ENCODE measurements at places on chromosomes 16 and 17. TPM values are rescaled to one million over a fixed set of nuclear protein-coding genes. Genes with fewer than 3 reads are reported as not detected.
A peak's percentile ranks its signal among the peaks of the same experiment; 100 is the strongest.

GRCh38 chr17:72137161-72137560 lies 16.3 kb downstream of the SOX9 start:
- DNase-seq: no peak

DNA sequence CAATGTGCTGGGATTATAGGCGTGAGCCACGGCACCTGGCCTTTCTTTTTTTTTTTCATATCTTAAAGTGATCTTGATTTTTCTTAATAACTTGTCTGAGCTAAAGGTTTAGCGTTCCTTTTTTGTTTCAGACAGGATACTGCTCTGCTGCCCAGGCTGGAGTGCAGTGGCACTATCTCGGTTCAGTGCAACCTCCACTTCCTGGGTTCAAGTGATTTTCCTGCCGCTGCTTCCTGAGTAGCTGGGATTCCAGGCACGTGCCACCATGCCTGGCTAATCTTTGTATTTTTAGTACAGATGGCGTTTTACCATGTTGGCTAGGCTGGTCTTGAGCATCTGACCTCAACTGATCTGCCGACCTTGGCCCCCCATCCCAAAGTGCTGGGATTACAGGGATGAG lies 4.0 kb downstream of the RUSF1 start:
- DNase-seq: no peak

GRCh38 chr17:78358538-78359320 lies 1.1 kb downstream of the SOCS3 start:
- no peak for DNase-seq

GRCh38 chr16:79278506-79278905 lies 322.0 kb downstream of the MAF start:
- peak; percentile 42 for DNase-seq

- DNase-seq: no peak
These were observed 37.7 kb downstream of the DNAH2 start for GRCh38 chr17:7755095-7755890.

GRCh38 chr17:79800325-79801155 lies 3.7 kb upstream of the CBX8 start:
- DNase-seq: peak; percentile 68

- no peak for DNase-seq
These were observed 19.0 kb upstream of the KLHDC4 start for GRCh38 chr16:87784812-87785211.

GRCh38 chr16:47787696-47788095 lies 326.6 kb downstream of the PHKB start:
- DNase-seq: no peak

DNA sequence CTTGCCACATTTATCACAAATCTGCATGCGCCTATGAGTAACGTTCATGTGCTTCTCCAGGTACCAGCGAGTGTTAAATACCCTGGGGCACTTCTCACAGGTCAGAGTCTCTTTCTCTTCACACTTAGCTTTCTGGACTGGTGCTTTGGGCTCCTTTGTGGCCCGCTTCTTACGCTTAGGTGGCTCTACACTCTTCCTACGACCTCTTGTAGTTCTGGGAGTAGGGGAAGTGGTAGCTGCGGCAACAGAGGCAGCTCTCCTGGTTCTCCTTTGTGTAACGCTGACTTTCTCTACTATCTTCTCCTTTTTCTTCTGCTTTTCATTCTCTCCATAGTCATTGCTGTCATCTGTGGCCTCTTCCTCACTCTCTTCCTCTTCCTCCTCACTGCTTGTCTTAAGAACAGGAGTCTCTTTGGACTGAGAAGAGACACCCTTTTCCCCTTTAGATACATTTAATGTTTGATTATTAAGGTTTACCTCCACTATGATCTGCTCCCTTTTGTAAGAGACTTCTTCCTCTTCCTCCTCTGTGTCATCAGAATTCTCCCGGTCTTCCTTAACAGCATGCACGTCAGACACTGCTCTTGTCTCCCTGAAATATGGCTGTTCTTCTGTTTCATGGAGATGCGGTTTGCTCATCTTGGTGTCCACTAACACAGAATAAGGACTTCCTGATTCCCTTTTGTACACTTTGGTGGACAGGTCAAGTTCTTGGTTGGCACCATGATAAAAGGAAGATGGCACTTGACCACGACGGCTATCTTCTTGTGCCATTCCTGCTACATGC lies 45.0 kb downstream of the ZNF652 start:
- DNase-seq: peak; percentile 14

Gene HS3ST3B1
- 1.6 TPM for total RNA-seq

DNA sequence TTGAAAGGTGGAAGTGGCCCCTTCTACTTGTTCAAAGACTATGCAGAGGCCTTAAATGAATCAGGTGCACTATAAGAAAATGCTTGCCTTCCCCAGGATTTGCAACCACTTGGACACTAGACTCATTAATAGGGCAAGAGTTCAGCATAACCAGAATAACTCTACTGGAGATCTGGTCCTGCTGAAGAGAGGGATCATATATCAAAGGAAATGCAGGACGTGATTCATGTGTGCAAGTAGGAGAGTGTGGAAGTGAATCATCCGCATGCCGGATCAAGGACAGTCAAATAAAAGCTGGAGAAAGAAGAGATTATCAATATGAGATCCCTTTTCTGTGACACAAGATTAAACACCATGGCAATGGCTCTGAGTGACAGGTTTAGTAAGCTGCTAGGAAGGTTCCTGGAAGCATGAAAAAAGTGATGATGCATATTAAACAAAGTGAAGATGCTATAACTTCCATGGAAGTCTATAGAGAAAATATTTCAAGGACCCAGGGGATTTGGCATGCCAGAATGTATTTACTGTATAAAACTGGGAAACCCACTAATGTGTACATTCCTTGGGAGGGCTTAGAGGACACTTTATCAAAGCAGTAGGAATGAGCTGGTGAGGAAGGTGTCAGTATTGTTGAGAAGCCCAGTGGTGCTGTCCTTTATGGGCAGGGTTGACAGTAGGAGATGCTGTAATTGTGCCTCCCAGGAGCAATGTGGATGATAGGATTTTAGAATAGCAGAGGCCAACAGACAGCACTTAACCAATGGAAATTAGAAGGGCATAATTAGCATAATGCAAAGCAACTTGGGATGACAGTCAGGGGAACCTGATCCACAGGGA lies 133.1 kb downstream of the ABCA8 start:
- DNase-seq: no peak

DNA sequence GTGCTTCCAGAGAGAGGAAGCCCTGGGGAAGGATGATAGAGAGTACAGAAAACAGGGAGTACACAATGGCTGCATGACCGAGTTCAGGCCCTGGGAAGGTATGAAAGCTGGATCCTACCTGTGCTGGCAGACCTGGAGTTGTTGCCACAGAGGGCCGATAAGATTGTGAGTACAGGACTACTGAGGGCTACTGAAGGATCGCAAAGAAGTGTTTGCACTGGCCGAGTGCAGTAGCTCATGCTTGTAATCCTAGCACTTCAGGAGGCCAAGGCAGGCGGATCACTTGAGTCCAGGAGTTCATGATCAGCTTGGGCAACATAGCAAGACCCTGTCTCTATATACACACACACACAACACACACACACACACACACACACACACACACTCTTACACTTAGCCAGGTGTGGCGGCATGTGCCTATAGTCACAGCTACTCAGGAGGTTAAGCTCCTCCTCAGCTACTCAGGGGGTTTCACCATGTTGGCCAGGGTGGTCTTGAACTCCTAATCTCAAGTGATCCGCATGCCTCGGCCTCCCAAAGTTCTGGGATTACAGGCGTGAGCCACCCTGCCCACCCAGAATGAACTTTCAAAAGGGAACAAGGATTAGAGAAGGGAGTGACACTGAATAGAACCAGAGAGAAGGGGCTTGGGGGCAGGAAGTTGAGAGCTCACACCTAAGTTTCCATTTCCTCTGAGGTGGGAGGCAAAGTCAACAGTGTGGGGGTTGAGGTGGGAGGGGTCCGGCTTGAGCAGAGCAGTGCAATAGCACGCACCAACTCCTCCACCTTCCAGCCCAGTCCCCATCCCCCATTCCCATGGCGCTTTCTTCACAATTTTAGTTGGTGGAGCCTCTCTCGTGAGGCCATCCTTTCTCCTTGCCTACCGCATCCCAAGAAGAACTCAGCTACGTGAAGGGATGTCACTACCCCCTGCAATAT lies 7.5 kb downstream of the SCIMP start:
- peak; percentile 71 for DNase-seq

- peak; percentile 50 for DNase-seq
These were observed 1.5 kb downstream of the CDK12 start for GRCh38 chr17:39462631-39463375.

DNA sequence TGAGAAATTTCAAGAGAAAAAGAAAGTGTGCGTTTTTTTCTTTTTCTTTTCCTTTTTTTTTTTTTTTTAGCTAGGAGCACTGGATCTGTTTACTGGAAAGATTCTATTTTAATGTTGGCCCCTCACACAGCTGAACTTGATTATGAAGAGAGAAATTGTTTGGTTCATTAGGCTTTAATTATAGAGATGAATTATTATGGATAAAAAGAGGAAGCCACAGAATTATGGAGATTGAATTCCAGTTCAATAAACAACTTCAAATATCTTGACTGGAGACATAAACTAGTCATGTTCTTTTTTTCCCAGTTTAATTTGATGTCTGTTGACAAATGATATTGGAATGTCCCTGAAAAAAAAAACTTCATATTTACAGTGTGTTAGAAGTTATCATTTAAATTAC lies 152.0 kb upstream of the HS3ST3A1 start:
- no peak for DNase-seq

DNA sequence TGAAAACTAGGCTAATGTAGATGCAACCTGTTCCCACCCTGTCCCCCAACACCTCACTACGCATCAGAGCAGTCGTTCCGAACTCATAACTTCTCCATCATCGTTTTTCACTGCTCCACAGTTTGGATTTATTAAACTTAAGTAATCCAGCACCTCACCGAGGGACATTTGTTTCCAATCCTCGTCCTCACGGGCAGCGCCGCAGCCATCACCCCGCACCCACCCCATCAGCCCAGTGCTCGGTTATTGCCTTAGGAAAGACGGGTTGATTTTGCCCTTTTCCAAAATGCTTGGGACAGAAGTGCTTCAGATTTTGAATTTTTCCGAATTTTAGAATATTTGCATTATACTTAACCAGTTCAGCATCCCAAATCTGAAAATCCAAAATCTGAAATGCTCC lies 71.0 kb upstream of the DOC2B start:
- DNase-seq: no peak

- DNase-seq: no peak
These were observed 14.9 kb downstream of the WNT3 start for GRCh38 chr17:46803544-46803943.

DNA sequence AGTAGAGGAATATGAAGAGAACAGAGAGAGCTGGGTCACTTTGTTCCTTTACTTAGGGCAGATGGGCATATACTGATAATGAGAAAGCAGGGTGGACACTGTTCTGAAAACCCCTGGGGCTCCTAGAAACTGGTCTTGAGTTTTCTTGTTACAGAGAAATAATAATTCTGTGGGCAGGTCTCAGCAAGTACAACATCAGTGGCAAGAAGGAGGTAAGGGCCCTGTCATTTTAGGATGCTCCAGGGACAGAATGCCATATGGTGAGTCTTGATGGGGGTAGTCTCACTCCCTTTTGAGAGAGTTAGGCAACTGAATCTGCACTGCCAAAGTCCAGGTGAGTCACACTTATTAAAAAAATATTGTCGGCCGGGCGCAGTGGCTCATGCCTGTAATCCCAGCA lies 102.3 kb downstream of the KCNJ2 start:
- DNase-seq: no peak

Gene TEKT5
- total RNA-seq: 1.00 TPM

- peak; percentile 70 for DNase-seq
These were observed 93.9 kb upstream of the FA2H start for GRCh38 chr16:74868501-74868900.

DNA sequence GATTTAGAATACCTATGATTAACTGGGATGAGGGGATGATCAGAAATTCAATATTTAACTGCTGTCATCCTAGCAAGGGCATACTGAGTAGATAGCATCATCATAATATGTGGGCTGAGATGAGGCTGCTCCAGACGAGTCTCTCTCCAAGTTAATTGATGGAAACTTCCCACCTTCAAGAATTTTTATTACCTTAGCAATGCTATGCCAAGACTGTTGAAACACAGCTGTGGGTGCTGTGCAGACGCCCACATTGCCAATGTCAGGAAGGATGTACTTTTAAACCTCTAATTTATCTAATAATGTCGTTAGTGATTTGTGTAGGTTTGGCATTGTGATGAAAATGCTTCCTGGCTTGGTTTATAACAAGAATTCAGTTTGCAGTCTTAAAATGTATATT lies 170.4 kb downstream of the TRIM37 start:
- no peak for DNase-seq

DNA sequence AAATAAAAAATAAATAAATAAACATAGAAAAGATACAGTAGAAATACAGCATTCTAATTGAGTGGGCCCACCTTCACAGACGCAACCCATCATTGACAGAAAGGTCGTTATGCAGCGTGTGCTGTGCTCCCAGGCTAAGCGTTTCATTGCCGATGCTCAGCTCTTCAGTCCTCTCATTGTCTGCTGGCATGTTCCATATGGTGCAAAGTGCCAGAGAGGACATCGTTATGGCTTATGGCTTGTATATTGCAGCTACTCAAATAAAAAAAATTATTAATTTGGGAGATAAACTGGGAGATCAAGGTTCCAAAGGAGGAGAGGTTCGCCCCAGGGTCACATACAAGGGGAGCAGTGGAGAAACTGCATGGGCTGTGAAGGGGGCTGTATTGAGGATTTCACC lies 11.3 kb upstream of the UBALD2 start:
- DNase-seq: no peak

DNA sequence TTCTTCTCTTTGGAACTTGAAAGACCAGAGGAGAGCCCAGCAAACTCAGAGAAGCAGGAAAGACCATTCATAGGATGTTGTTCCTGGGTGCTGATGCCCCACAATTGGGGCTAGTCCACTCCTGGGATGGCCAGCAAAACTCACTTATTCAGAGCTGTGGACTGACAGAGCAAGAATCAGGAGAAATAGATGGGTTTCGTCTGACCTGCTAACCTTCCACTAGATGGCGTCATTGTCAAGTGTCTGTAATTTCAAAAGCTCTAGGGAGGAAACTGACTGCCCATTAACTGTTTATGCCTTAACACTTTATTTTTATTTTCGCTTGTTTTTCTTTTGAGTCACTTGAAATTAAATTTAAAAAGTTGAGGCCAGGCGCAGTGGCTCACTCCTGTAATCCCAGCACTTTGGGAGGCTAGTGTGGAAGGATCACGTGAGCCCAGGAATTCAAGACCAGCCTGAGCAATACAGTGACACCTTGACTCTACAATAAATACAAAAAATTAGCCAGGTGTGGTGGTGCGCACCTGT lies 28.7 kb upstream of the MILR1 start:
- DNase-seq: peak; percentile 87

- DNase-seq: no peak
These were observed 126.3 kb downstream of the BANP start for GRCh38 chr16:88077328-88078108.

Gene MATCAP1
- 39.6 TPM for total RNA-seq

- no peak for DNase-seq
These were observed 24.2 kb downstream of the RDM1 start for GRCh38 chr17:35906191-35906925.

- no peak for DNase-seq
These were observed 33.0 kb upstream of the TOM1L1 start for GRCh38 chr17:54867634-54868033.

Gene C16orf95
- total RNA-seq: 22.1 TPM

All from OCI-LY7 (cell line).